ENCODE measurements at places on chromosomes 13 and 19.

GRCh38 chr13:26895808-26896466, 135.4 kb upstream of the GPR12 start:
- no peak for DNase-seq

DNA sequence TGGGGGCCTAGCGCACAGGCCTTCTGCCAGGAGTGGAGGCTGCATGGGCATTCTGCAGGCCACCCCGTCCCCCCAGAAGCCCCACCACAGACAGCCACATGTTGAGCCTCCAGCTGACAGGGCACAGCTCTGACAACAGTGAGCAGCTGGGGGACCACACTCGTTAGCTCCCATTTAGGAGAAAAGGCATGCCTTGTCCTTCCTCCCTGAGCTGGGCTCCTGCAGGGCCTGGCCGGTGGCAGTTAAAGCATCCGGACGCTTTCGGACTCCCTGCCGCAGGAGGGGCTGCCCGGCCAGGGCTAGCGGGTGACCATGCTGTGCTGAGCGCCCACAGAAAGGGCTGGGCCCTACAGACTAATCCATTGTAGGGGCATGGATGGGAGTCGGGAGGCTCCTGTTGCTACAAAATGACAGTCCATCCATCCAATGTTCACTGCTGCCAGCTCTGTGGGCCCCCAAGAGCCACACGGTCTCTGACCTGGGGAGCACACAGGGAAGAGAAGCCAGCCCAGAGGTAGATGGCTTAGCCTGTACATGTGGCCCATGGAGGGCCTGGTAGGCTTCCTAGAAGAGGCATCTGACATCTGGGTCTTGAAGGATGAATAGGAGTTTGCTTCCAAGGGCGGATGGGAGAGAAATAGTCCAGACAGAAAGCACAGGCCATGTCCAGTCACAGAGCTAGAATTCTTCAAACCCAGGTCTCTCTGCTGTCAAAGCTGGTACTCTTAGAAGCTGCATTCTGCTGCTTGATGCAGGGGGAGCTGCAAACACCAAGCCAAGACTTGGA, 116.5 kb upstream of the VSTM2B start:
- DNase-seq: no peak

GRCh38 chr13:48491423-48492095, 41.3 kb downstream of the RCBTB2 start:
- no peak for DNase-seq

GRCh38 chr19:18778076-18778389, 13.1 kb downstream of the COMP start:
- DNase-seq: no peak

- DNase-seq: no peak
Measured at GRCh38 chr13:21638319-21639282, 32.3 kb upstream of the FGF9 start.

GRCh38 chr19:35011091-35011689, 11.1 kb downstream of the GRAMD1A start:
- no peak for DNase-seq

DNA sequence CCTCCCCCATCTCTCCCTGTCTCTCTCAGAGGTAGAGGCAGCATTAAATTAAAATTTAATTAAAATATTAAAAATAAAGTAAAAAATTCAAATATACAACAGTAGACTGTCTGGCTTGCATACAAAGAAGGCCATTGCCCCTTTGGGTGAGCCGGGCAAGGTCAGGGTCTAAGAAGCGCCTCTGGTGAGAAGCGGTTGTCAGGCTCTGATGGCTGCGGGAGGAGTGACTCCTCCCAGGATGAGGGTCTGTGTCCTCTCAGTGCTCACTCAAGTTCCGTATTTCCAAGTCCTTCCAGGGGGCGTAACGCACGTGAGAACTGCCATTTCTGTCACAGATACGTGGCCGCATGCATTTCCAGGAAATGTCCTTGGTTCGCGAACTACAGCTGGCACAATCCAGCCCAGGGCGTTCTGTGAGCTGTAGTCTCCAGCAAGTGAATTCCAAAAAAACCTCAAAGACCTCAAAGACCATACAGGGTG, 737 bp upstream of the ZNF181 start:
- no peak for DNase-seq

DNA sequence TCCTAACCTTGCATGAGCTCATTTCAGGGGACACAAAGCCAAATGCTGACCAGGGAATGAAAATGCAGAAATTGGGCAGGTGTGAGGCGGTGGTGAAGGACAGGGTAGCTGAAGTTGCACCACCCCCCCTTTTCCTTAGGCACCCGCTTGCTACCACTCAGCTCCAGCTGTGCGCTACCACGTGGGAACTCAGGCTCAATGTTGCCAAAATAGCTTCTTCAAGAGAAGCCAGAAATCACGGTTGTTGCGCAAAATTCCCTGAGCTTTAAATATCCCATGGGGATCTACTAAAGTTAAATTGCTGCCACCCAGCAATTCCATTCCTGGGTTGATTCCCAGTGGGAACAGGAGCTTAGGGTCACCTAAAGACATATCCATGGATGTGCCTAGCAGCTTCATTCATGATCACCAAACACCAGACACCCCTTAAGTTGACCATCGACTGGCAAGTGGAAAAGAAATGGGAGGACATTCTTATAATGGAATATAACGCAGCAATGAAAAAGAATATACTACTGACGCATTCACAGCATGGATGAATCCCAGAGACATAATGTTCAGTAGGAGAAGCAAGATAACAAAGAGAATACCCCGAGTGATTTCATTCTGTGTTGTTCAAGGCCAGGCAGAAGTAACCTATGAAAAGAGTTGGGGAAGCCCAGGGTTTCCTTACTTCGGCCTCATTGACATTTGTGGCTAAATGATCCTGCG, 12.8 kb upstream of the ADGRL1 start:
- DNase-seq: no peak

DNA sequence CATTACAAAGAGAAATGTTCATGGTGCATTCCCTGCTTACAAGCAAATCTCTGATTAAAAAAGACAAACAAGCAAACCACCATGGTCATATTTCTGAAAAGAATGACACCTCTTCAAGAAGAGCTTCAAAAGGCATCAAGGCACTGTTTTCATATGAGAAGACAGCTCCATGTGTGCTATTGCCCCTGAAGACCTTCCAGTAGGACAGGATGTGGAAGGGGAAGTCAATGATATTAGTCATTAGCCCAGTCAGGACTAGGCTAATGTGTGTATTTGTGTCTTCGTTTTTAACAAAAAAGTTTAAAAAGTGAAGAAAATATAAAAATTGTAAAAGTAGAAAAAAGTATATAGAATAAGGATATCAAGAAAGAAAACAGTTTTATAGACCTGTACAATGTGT, 534.7 kb upstream of the ARGLU1 start:
- DNase-seq: no peak

- no peak for DNase-seq
Measured at GRCh38 chr19:39539165-39539517, 820 bp downstream of the EID2 start.

DNA sequence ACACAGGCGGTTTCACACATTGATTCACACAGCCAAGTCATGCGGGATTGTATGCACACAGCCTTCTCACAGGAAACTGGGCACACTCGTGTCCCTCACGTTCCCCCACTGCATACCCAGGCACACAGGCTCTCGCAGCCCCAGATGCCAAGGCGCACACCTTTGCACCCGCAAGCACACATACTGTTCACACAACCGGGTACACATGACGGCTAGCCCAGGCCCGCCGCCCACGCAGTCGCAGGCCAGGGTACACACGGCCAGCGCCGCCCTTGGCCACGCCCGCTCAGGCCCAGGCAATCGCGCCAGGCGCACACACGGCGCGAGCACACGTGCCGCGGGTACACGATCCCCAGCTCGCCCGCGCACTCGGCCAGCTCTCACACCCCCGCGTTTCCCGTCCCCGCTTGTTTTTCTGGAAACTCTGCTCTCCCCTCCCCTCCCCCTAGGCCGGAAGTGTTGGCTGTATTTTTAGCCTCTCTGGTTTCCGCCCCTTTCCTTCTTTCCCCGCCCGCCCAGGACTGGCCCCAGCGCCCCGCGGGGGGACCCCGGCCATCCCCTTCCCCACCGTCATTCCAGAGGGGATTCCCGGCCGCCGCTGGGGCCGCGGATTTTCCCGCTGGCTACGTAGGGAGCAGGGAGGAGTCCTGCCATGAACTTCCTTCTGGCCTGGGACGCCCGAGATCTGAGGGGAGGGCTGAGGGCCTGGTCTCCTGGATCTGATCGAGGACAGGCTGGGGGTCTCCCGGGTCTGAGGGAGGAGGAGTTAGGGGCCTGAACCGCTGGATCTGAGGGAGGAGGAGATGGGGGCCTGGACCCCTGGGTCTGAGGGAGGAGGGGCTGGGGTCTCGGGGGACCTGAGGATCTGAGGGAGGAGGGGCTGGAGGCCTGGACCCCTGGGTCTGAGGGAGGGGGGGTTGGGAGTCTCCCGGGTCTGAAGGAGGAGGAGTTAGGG, 4.0 kb upstream of the ZFP36 start:
- peak; percentile 87 for DNase-seq

- no peak for DNase-seq
Measured at GRCh38 chr13:42363941-42364612, 92.1 kb downstream of the AKAP11 start.

DNA sequence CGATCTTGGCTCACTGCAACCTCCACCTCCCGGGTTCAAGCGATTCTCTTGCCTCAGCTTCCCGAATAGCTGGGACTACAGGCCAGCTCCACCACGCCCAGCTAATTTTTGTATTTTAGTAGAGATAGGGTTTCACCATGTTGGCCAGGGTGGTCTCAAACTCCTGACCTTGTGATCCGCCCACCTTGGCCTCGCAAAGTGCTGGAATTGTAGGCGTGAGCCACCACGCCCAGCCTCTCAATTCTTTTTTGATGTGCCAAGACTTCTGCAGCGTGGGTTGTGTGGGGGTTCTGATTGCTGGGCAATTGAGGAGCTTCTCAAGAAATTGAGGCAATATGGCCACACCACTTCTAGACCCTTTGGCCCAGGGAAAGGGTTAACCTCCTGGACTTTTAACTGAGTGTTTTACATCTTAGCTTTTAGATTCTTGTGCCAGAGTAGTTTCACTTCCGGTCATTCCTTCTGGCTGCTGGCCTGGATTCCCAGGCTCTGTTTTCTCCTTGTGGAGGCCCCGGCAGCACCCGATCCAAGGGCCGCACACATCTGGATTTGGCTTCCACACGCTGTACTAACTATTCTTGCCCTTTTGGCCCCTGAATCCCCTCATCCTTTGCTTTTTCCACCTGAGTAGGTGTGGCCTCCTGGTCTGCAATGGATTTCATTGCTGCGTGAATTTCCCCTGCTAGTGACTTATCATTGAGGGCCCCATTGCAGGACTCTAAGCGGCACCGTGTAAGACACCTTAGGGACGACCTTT, 14.7 kb downstream of the SMARCA4 start:
- no peak for DNase-seq

DNA sequence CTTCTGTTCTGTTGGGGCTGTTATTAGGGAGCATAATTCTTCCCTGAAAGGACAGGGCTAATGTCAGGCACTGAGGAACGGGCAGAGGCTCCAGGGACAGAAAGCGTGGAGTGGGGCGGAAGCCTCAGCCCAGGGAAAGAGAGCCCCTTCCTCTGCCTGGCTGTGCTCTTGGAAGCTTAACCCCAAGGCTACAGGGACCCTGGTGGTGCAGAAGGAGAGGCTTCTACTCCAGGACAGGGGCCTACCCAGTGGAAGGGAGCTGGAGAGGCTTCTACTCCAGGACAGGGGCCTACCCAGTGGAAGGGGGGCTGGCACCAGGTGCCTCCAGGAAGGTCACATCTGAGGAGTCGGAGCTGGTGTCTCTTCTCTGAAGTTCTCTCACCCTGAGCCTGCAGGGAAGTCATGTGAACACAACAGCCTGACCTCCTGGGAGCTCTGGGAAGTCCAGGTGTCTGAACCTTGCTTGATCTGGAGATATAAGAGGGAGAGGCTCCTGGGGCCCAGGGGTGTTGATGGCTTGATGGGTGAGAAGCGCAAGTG, 159.5 kb upstream of the SOX1 start:
- no peak for DNase-seq

DNA sequence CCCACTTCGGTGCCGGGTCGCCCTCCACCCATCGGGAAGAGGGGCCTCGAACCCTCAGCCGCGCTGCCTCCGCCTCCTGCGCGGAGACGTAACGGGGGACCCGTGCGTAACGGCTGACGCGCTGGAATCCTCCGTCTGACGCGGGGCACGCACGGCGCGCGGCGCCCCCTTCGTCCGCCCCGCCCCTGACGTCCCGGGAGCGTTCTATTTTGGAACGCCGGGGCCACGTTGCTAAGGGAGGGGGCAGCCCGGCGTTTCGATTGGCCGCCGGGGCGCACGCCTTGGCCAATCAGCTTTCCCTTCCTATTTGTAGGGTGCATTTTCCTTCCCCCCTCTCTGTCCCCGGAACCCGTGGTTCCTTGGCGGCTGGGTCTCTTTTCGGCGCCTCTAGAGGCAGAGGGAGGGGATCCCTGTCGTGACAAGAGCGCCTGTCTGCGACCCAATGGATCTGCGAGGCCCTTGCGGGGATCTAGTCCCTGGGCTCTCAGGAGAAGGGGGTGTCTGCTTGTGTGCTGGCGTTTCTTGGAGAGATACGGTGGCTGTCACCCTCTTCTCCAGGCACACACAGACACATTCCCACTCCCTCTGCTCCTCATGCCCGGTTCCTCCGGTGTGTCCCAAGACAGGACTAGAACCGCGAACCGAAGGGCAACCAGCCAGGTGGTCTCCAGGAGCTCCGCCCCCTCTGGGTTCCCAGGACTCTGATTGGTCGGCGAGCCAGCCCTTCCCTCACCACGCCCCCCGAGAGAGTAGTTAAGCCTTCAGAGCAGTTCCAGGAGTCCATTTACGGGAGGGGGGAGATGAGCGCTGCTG, 1.5 kb downstream of the FOSB start:
- DNase-seq: peak; percentile 92

DNA sequence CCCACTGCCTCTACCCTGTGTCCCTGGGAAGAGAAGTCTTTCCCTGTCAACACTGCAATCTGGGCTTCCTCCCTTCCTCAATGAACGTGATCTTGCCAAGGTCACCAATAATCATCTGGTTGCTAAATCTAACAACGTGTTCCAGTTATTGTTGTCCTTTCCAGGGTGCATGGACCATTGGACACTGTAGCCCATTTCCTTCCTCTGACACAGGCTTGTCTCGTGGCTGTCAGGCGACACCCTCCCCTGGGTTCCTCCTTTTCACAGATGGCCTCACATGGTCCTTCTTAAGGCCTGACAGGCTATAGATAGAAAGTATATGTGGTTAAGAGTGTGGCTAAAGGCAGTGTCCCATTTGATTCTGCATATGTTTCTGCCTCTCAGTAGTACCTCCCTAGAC, 67.7 kb upstream of the STARD13 start:
- DNase-seq: no peak

- DNase-seq: peak; percentile 15
Measured at GRCh38 chr13:43785650-43786471, 911 bp downstream of the ENOX1 start.

DNA sequence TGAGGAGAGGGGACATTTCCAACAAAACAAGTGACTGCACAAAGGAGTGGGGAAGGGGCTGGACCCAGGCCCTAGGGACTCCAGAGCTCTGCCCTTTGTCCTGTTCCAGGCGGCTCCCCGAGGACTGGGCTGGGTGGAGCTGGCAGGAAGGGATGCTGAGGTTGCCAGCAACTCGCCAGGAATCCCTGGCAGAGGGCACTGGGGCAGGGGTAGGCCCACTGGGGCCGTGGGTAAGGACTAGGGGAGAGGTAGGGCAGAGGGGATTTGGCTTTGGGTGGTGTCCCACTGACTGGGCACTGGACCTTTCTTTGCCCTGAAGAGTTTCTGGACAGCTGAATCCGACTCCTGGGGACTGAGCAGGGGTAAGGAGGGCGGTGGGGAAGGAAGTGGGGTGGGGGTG, 7.9 kb downstream of the LIPE start:
- DNase-seq: no peak

GRCh38 chr19:7224995-7225394, 69.2 kb downstream of the INSR start:
- no peak for DNase-seq

- no peak for DNase-seq
Measured at GRCh38 chr13:27172495-27172842, 858 bp upstream of the USP12 start.

Measured in stimulated activated CD4-positive, alpha-beta T cell treated with anti-CD3 and anti-CD28 coated beads, Interleukin-4, amount 100 ng/mL, for 48 hours (primary cell).